Nephron progenitor cell (in vitro differentiated cells): ENCODE measurements at places on chromosomes 2 and 18.

GRCh38 chr2:240954436-240955305, 43.7 kb upstream of the SNED1 start:
- DNase-seq: no peak
- H3K27ac ChIP-seq: no peak overlapping the region
- H3K4me1 ChIP-seq: peaks cover 34% of the 10 kb centered on the region
- H3K4me3 ChIP-seq: no peak overlapping the region

- peaks cover 4% of the 10 kb centered on the region for H3K27me3 ChIP-seq
- H3K4me3 ChIP-seq: no peak overlapping the region
- H3K4me1 ChIP-seq: peaks cover 7% of the 10 kb centered on the region
These were observed 201.6 kb downstream of the TRIB2 start for GRCh38 chr2:12918138-12918834.

GRCh38 chr2:142502402-142502801, 371.6 kb upstream of the LRP1B start:
- no peaks in the 10 kb centered on the region for H3K4me1 ChIP-seq
- H3K36me3 ChIP-seq: no peaks in the 10 kb centered on the region
- DNase-seq: no peak
- H3K4me3 ChIP-seq: no peak overlapping the region
- H3K27ac ChIP-seq: no peak overlapping the region

- H3K4me3 ChIP-seq: no peak overlapping the region
- H3K27ac ChIP-seq: no peak overlapping the region
- no peaks in the 10 kb centered on the region for H3K36me3 ChIP-seq
- peaks cover 3% of the 10 kb centered on the region for H3K4me1 ChIP-seq
- peaks cover 2% of the 10 kb centered on the region for H3K27me3 ChIP-seq
These were observed 95.3 kb upstream of the RNF152 start for GRCh38 chr18:61988100-61988499.

- H3K4me1 ChIP-seq: no peaks in the 10 kb centered on the region
- H3K27ac ChIP-seq: no peak overlapping the region
- DNase-seq: no peak
- no peaks in the 10 kb centered on the region for H3K36me3 ChIP-seq
These were observed 15.7 kb upstream of the PER2 start for GRCh38 chr2:238304116-238304515.

- no peak overlapping the region for H3K27ac ChIP-seq
- H3K27me3 ChIP-seq: peaks cover 20% of the 10 kb centered on the region
- no peak for DNase-seq
- H3K36me3 ChIP-seq: no peaks in the 10 kb centered on the region
- peaks cover 52% of the 10 kb centered on the region for H3K4me1 ChIP-seq
These were observed 149.9 kb upstream of the COPS8 start for GRCh38 chr2:236935631-236936445.

DNA sequence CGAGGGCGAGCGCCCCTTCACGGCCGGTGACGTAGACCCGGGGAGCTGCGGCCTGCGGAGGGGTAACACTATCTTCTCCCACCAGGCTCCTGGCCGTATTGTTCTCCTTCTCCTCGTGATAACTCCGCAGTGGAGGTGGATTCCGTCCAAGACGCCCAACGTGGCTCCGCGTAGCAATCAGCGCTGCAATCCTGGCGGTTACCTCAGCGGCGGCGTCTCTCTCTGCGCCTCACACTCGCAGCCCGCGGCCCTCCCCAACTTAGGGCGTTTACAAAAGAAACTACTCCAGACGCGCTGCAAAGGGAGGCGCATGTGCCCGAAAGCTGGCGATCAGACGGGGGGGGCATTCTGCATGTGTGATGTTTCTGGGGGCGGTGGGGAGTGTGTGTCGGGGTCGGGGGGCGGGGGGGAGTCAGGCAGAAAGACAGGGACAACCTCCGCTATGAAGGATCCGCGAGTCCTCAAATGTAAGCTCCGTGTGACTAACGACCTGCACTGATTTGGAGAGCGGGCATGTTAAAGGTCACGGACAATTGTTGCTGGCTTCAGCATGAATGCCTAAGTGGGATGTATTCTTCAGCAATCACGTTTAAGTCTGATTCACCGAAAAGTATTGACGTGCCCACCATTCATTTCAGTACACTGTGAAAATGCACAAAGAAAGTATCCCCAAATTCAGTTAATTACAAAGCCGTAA, 1.3 kb upstream of the ZNF516 start:
- peaks cover 5% of the 10 kb centered on the region for H3K36me3 ChIP-seq
- peak overlapping the region; percentile 94 for H3K4me3 ChIP-seq
- peak; percentile 73 for DNase-seq

GRCh38 chr2:36707050-36707449, 10.5 kb downstream of the VIT start:
- H3K36me3 ChIP-seq: no peaks in the 10 kb centered on the region
- no peaks in the 10 kb centered on the region for H3K27me3 ChIP-seq
- H3K4me3 ChIP-seq: no peak overlapping the region
- no peak for DNase-seq
- H3K4me1 ChIP-seq: peaks cover 10% of the 10 kb centered on the region

DNA sequence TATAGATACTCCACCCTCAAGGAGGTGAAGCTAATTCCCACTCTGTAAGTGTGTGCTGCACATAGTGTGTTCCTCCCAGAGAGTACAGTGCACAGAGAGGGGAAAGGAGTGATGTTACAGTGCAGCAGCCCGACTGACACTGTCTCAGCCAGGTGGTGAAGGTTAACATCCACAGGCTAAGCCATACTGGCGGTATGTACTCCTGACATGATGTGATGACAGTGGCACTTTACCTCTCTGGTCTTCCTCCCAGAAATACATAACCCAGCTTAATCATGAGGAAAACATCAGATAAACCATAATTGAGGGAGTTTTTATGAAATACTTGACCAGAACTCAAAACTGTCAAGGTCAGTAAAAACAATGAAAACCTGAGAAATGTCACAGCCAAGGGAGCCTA, 107.1 kb downstream of the RAB3GAP1 start:
- no peaks in the 10 kb centered on the region for H3K27me3 ChIP-seq
- H3K4me3 ChIP-seq: no peak overlapping the region
- no peaks in the 10 kb centered on the region for H3K4me1 ChIP-seq
- no peak for DNase-seq

DNA sequence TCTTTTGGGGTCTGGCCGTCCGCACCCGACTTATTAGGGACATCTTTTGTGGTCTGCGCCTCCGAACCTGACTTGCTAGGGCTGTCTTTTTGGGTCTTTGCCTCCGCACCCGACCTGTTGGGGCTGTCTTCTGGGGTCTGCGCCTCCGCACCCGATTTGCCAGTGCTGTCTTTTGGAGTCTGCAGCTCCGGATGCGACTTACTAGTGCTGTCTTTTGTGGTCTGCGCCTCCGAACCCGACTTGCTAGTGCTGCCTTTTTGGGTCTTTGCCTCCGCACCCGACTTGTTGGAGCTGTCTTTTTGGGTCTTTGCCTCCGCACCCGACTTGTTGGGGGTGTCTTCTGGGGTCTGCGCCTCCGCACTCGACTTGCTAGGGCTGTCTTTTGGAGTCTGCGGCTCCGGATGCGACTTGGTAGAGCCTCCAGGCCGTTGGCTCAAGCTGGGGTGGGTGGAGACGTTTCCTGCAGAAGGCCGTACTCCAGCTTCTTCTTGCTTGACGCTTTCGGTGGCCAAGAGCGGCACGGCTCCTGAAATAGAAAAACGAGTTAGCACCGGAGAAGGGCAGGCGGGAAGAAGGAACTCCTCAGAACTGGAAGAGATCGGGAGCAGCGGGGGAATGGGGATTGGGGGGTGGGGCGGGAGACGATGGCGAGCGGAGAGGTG, 498 bp downstream of the TGOLN2 start:
- H3K27ac ChIP-seq: peak overlapping the region; percentile 99
- H3K36me3 ChIP-seq: peaks cover 29% of the 10 kb centered on the region
- peaks cover 5% of the 10 kb centered on the region for H3K27me3 ChIP-seq

DNA sequence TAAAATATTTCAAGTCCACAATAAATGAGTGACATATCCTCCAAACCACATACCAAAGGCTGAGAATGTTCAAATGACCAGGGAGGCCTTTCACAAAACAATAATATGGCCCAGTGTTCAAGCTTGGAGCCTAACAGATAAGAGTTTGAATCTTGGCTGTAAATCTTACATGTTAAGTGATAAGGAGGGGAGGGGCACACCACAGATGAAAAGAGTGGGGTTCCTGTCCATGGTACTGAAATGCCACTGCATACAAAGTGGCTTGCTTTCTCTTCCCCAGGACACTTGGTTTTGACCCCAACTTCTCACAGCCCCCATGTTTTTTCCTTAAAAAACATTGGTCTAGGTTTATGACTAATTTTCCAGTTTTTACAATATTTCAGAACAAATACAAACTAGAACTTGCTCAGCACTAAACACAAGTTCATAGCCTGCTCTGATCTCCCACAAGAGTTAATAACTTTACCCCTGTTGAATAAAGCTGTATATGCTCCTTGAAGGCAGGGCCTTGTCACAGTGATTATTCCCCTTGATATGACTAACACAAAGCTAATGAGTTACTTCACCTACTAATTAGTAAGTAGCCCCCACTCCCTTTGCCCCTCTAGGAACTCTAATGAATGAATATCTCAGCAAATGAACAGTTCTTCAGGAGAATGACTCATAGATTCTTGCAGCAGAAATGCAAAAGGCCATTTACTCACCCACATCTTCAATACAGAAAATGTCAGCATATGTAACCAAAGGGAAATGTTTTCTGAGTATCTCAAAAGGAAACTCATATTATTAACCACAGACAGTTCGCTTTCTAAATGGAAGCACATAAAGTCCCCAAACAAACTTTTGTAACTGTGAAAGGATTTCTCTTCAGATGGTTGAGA, 142.2 kb downstream of the SATB2 start:
- H3K4me1 ChIP-seq: peaks cover 13% of the 10 kb centered on the region
- H3K4me3 ChIP-seq: no peak overlapping the region
- H3K36me3 ChIP-seq: peaks cover 20% of the 10 kb centered on the region

DNA sequence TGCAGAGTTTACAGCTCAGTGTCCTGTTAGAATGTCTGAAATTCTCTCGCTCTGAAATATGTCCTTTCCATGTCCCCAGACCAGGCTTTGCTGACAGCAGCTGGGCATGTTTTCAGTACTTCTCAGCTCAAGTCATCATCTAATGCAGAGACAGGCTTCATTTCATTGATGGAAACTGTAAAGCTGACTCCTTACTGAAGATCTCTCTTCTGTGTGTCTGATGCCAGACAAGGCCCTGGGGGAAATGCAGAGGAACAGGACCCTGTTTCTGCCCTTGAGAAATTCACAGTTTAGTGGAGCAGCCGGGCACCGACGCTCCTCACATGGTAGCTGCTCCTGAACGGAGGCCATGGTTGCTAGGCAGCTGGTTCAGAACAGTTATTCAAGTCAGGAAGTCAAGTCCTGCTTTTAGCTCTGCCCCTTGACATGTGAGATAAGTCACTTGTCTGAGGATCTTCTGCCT, 24.6 kb upstream of the FZD7 start:
- H3K4me1 ChIP-seq: peaks cover 56% of the 10 kb centered on the region
- H3K4me3 ChIP-seq: peak overlapping the region; percentile 32

- no peak overlapping the region for H3K4me3 ChIP-seq
- no peaks in the 10 kb centered on the region for H3K4me1 ChIP-seq
- H3K27me3 ChIP-seq: no peaks in the 10 kb centered on the region
- DNase-seq: no peak
- H3K27ac ChIP-seq: no peak overlapping the region
These were observed 89.9 kb downstream of the GULP1 start for GRCh38 chr2:188381614-188382013.

DNA sequence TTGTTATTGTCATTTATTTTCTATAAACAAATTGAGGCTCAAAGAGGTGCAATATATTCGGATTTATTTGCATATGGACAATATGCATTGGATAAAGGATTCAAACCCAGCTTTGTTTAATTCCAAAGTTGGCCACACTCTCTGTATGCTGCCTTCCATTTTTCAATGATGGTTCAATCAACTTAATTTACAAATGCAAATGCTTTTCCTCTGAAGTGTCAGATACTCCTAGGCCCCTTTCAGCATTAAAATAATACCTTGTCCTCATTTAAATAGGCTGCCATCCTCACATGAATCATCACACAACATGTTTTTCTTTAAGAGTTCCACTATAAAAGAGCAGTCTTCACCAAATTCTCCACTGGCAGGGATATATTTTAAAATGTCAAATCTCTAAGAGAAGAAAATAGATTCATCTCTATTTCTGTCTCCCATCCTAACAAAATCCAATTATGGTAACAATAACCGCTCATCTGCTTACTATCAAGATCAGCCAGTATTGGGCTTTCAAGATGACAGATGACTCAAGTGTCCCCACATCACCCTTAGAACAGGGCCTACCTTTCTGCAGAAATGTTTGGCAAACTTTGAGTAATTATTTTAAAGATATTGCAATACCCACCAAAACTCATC, 114.8 kb downstream of the SCG2 start:
- no peaks in the 10 kb centered on the region for H3K27me3 ChIP-seq
- H3K4me3 ChIP-seq: no peak overlapping the region
- DNase-seq: no peak
- H3K27ac ChIP-seq: no peak overlapping the region
- H3K4me1 ChIP-seq: no peaks in the 10 kb centered on the region
- no peaks in the 10 kb centered on the region for H3K36me3 ChIP-seq

- no peaks in the 10 kb centered on the region for H3K27me3 ChIP-seq
- H3K4me1 ChIP-seq: no peaks in the 10 kb centered on the region
- peak overlapping the region; percentile 15 for H3K27ac ChIP-seq
- no peak overlapping the region for H3K4me3 ChIP-seq
- no peak for DNase-seq
- peaks cover 72% of the 10 kb centered on the region for H3K36me3 ChIP-seq
These were observed 165.6 kb downstream of the MYO1B start for GRCh38 chr2:191410646-191411436.
